ENCODE measurements at places on chromosomes 3 and 15.

- DNase-seq: no peak
Measured at GRCh38 chr15:40192942-40193341, 32.1 kb downstream of the BUB1B start.

- peak; percentile 10 for DNase-seq
Measured at GRCh38 chr3:180802837-180803236, 109.6 kb upstream of the FXR1 start.

DNA sequence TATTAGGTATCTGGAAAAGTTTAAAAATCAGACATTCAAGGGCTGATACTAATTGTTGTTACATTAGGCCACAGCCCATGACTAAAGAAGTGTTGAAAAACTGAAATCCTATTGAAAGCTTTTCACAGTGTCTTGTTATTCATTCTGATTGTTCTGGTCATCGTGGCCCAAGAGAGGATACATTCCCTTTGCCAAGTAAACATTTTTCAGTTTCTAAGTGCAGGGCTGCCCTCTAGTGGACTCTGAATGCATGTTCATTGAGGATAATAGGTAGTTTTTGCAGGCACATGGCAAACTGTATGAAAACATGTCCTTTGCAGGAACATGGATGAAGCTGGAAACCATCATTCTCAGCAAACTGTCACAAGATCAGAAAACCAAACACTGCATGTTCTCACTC lies 181.1 kb downstream of the MYRIP start:
- DNase-seq: peak; percentile 60

DNA sequence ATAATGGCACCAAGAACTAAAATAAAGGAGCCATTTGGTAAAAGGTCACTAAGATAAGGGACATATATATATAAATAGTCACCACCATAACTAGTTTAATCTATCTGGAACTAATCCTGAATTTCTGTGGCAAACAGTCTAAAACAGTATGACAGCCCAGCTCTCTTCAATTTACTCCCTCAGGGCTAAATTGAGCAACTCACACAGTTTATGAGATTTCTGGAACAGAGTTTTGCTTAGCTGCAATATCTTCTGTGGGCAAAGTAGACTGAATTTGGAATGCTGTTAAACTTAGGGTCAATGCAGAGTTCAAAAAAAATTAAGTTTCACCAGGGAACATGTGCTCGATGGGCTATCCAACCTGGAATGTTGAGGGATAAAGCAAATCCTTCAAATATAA lies 70.1 kb upstream of the VEPH1 start:
- DNase-seq: no peak

DNA sequence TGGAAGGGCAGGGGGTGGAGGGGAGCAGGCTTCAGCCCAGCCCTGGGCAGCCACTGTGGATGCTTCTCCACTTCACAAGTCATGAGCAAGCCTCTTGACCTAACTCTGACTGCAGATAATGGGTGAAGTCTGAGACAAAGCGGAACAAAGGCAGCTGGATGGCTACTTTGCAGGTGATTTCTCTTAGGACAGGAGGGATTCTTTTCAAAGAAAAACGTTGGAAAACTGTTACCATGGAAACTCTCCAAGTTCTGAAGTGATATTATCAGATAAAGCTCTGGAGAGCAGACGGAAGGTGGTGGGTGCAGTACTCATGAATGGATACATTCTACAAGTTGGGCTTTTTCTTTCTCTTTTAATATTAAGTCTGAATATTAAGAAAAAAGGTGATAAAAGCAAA lies 254.2 kb upstream of the SLCO3A1 start:
- DNase-seq: no peak

DNA sequence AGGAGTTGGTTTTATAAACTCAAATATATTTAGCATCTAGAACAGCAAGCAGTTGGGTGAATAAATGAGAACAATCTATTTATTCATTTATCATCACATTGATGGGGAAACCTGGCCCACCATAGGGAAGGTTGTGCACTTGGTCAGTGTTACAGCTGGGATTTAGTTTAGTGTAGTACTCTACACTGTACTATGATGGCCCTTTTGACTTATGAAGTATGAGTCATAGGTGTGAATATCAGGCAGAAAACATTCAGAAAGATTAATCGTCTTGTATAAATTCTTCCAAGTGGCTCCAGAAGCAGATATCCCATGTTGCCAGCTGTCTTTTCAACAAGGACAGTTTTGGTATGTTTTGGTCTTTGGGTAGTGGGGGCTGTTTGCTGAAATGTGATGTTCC lies 38.0 kb downstream of the BBS4 start:
- DNase-seq: no peak

DNA sequence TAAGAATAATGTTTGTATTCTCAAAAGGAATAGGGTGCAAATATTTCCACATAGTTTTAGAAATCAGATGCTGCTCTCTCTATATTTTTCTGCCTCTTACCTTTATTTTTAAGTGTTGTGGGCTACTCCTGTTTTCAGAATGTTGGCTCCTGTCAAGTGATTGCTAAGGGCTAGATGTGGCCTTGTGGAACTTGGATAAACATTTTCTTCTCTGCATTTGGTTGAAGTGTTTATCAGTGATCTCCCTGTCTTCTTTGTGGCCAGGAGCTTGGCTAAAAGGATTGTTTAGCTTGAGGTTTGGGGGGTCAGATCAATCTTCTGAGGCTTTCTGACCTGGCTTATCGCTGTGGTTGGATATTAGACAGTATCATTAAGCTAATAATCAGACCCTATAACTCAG lies 112.6 kb downstream of the TCF12 start:
- DNase-seq: no peak

- no peak for DNase-seq
Measured at GRCh38 chr15:22795206-22796063, 9.0 kb downstream of the NIPA1 start.

DNA sequence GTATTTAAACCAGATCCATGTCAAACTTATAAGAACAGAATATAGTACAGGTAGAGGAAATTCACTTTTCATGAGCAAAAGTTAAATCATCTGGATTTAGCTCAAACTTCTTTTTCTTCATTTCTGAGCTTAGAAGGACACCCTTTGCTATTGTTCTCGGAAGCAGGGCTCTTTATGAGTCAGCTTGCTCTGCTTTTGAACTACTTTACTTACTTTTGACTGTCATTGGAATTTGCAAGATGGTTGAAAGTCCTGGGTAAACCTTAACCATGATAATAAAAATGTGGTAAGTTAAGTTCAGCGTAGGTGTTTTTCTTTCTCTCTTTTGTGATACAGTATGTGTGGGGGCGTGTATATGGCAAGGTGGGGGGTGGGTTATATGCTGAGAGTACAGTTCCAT lies 312.7 kb upstream of the DPH6 start:
- peak; percentile 3 for DNase-seq

DNA sequence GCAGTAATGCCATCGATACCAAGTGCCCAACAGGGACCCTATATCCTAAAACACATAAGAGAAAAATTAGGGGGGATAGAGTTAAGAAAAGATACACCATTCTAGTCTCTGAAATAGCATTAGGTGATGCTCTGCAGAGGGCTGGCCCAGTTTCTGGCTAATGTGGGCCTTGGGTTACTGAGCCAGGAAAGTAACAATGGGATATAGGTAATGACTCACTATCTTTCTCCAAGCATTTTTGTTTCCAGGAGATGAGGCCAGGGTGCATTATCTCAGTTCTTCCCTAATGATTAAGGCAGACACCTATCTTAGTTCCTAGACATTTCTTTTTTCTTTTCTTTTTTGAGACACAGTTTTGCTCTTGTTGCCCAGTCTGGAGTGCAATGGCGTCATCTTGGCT lies 50.0 kb downstream of the PRKAR2A start:
- DNase-seq: no peak

- DNase-seq: no peak
Measured at GRCh38 chr15:51765751-51766150, 14.4 kb downstream of the TMOD2 start.

All from GM12865 (cell line).